ENCODE measurements at places on chromosomes 13 and 19.

GRCh38 chr13:87084192-87084591 is 587.0 kb upstream of the SLITRK5 start:
- DNase-seq, result no peak

DNA sequence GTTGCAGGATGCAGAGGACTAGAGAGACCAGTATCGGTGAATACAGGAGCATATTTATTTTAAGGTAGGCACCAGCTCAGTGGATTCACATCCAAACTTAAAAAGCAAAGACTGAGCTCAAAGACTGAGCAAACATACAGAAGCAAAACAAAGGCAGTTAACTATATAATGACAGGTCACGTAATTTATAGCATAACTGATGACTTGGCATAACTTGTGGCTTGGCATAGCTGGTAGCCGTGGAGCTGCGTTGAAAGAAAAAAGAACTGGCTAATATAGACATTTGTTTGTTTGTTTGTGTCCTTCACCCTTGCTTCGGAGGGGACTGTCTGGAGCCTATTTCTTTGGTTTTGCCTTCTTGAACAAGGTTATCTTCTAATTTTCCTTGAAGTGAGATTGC is 33.7 kb downstream of the ZNF493 start:
- DNase-seq, result no peak

DNA sequence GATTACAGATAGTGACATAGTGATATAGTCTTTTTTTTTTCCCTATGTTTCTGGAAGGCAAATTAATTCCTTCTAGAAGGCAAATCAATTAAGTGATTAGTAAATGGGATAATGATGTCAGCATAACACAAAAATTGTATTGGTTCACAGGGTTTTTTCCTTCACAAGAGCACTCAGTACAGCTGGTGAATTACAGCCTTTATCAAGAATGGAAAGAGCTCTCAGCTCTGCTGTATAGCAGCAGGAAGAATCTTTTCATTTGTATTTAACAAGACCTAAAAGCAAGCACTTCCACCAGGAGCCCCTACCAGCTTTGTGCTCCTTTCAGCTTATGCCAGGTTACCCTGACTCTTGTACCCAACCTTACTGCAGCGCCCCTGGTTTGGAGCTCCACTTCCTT is 90.8 kb downstream of the SERP2 start:
- no peak for DNase-seq

- DNase-seq, result no peak
These were observed 58.0 kb downstream of the TNFRSF19 start for GRCh38 chr13:23628250-23628649.

DNA sequence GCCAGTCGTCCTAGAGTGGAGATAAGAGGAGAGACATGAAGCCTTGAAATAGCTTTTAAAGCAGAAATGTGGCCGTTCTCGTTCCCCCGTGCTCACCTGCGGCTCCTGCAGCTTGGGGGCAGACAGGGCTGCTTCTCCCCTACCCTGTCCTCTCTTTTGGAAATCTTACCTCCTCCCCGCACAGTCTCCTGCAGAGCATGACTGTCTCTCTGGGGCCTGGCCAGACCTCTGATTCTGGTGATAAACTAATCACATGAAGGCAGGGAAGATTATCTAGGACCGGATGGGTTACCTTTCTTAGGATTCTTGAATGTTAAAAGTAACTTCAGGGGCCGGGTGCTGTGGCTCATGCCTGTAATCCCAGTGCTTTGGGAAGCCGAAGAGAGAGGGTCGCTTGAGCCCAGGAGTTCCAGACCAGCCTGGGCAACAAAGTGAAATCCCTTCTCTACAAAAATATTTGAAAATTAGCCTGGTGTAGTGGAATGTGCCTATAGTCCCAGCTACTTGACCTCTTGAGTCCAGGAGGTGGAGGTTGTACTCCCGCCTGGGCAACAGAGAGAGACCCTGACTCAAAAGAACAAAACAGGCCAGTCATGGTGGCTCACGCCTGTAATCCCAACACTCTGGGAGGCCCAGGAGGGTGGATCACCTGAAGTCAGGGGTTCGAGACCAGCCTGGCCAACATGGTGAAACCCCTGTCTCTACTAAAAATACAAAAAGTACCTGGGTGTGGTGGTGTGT is 8.1 kb downstream of the CEBPA start:
- DNase-seq, result no peak

DNA sequence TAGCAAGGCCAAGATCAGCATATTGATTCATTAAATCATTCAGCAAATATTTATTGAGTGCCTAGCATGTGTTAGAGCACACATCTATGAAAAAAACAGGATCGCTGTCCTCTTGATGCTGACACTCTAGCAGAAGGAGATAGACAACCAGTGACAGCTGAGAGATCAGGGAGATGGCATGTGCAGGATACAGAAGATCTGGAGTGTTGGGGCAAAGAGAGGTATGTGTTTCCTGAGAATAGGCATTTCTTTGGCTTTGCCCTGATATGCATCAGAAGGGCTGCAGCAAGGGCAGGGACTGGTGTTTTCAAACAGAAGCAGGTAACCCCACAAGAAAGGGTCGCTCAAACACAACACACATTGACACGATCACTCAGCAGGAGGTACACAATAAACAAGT is 423.4 kb downstream of the FOXO1 start:
- no peak for DNase-seq

- no peak for DNase-seq
These were observed 35.4 kb downstream of the DNAJC15 start for GRCh38 chr13:43058831-43059230.
